ENCODE measurements at places on chromosomes 5 and 9.

DNA sequence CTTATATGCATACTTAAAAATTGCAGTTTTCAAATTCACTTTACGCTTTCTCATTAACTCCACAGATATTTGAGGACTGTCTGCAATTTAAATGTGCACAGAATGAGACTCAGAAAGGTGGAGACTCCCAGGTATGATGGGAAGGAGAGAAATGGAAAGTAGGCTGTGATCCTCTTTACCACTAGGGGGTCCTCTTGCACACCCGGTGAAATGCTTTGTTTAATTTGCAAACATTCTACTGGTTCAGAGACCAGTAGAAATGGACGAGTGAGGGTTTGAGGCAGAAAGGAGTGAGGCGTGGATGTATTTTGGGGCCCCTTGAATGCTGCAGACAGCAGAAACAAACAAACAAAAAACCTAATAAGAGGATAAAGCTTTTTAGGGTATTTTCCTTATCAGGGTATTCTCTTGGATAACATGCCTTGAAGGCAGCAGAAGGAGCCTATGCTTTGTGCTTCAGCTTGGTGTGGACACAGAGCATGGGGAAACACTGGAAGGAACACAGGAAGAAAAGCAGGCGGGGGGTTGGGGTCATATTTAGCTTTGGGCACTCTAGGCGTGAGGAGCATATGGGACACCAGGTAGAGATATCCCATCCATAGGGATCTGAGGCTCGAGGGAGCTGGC, 410.1 kb downstream of the DMRT2 start:
- no peak for DNase-seq

- DNase-seq, result no peak
Observed at GRCh38 chr9:115606838-115607237, 488.9 kb upstream of the TNC start.

DNA sequence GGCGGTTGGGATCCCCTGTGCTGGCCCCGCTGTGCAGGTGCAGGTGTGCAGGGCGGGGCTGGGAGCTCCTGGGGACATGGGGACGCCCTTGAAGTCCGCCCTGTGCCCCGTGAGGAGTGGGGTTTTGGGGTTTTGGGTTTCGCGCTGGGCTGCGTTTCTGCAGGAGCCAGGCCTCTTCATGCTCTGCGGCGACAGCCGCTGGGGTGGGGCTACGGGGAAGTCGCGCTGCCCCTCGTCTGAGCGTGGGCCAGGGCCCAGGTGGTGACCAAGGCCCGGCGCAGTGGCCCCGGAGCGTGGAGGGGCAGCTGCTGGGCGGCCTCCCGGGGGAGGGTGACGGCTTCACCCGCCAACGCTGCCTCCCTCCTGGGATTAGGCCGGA, 47.8 kb upstream of the IRX4 start:
- no peak for DNase-seq

DNA sequence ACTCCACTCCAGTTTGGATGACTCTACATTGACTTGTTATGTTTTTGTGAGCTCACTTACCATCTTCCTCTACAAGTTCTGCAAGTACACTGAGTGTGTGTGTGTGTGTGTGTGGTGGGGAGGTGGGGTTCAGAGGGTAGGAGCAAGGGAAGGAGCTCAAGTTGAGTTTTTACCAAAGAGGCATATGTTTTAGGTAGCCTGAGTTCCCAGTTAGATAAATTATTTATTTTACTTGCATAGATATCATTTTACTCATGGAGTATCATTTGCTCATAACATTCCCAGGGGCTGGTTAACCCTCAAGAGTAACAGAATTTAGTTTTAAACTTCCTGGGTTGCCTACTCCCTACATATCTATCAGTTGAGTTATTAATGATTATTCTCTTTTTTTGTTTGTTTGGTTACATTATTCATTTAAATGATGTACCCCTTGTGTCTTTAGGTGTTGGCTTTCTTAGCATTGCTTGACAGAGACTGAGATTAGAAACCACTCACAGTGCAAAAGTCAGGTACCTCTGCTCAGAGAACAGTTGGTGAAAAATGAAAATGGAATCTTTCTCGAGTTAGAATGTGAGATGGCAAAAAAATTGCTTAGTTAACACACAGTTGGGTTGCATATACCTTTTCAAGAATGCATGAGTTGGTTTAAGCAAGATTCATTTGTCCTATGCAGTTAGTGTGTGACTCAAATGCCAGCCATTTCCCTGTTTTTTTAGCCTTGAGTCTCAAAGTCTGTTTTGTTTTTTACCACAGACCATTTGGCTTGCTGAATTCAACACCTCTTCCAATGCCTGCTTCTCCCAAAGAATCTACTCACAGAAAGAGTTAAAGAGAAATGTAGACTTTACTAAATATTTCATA, 29.2 kb downstream of the TNFSF8 start:
- DNase-seq, result no peak

GRCh38 chr5:167513381-167513780, 778.1 kb upstream of the WWC1 start:
- DNase-seq, result no peak

DNA sequence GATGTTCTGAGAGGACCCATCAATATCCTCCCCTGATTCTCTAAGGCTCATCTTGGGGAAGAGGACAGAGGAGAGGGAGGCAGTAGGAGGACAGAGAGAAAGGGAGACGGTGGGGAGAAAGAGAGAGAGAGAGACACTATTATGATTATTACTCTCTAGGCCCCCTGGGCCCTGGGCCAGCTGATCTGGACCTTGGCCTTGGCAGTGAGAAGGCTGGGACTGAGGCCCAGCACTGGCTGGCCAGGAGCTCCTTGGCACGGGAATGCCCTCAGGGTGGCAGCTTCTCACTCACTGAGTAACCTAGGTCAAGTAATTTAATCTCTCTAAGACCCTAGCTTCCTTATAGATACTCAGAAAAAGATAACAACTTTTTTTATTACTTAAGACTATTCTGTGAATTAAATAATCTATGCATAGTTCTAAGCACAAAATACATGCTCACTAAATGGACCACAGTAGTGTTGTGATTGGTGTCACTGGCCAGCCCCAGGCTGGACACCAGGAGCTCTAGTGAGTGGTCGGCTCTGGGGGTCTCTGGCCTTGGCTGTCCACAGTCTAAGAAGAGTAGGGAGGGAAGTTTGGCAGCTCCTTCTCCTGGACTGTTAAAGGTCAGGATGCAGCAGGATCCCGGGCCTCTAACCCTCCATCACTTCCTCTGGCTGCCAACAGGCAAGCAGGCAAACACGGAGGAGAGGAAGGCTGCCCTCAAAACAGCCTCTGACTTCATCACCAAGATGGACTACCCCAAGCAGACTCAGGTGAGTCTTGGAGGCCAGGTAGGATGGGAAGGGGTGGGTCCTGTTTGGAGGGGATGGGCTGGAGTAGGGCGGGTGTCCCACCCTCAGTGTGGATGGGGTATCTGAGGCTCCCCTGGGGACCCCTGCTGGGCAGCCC, 50.0 kb downstream of the GSN start:
- no peak for DNase-seq

DNA sequence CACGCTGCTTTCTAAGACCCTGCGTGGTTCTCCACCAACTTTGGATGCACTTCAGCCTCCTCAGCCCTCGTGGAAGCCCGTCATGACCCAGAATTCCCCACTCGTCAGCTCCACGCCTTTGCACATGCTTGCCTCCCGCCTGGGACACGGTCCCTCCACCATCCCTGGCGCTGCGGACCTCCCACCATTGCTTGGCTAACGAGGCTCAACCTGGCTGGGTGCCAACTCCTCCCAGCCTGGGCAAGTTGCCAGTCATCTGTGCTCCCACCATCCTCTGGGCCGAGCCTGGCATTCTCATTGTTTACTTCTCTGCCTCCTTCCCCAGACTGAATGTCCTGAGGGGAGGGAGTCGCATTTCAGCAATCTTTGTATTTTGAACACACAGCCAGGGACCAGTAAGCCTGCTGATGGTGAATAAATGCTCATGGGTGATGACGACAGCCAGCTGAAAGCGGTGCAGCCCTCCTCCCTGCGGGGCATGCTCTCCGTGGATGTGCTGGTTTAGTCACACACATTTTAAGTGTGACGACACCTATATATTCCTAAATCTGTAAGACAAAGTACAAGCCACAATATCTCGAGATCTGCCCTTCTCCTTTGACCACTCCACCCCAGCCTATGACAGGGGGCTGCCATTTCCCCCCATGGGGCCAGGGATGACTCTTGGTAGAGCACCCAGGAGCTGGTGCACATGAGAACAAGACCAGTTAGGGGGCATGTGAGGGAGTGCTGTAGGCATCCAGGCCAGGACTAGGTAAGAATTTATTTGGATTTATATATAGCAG, 37.6 kb downstream of the ANKRD33B start:
- DNase-seq, result no peak

GRCh38 chr5:133824661-133825254, 143.7 kb downstream of the C5orf15 start:
- no peak for DNase-seq

Data from activated CD8-positive, alpha-beta memory T cell treated with anti-CD3 and anti-CD28 coated beads for 1 hour (primary cell).